Vagina (tissue), 2 donors: ENCODE measurements at places on chromosomes 16 and 17.

GRCh38 chr16:13543850-13544249 lies 376.1 kb upstream of the ERCC4 start:
- DNase-seq = no peak

- DNase-seq = no peak
These were observed 33.9 kb upstream of the MLKL start for GRCh38 chr16:74734361-74735161.

- no peak for DNase-seq
These were observed 27.9 kb upstream of the HYDIN start for GRCh38 chr16:71258372-71258771.

GRCh38 chr17:61425682-61426481 lies 26.2 kb downstream of the TBX2 start:
- DNase-seq = no peak

DNA sequence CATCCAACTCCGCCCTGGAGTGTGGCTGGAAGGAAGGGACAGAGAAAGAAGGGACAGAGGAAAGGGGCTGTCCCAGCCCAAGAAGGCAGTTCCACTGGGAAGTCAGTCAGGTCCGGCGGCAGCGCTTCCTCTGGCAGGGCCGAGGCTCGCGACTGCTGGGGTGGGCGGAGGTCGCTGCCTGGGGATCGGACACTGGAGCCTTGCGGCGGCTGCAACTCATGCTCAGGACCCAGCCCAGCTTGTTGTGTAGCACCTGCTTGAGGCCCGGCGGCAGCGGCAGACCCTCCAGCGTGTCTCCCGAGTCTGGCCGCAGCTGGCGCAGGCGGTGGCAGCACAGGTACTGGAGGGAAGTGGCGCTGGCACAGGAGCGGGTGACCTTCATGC lies 4.0 kb upstream of the MRPS34 start:
- no peak for DNase-seq

GRCh38 chr17:39688945-39689344 lies 1.1 kb upstream of the PGAP3 start:
- DNase-seq = no peak

- peak; percentile 56 for DNase-seq
These were observed 17.4 kb upstream of the SUPT4H1 start for GRCh38 chr17:58369214-58370031.

DNA sequence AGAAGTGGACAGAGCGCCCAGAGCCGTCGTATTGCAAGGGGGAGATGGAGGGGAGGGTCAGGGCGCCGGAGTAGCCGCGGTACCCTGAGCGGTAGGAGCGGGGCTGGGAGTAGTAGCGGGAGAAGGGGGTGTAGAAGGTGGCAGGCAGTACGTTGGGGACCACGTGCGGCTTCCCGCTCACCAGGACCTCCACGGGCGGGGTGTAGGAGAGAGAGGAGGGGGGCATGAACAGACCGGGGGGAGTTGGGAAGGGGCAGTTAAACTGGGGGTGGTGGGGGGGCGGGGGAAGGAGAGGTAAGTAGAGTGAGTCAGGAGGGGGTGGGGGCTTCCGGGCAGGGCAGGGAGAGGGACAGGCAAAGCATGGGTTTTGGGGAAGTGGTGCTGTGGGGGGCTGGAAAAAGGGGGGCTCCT lies 16.8 kb downstream of the ST6GALNAC2 start:
- peak; percentile 94 for DNase-seq
